ENCODE measurements at places on chromosomes 3 and 15. TPM values are rescaled to one million over a fixed set of nuclear protein-coding genes. Genes with fewer than 3 reads are reported as not detected.

Gene GOLGA8S
- 1.3 TPM for total RNA-seq

Gene CCR3
- total RNA-seq, result 1.3 TPM

Gene ALDH1A2
- total RNA-seq, result 0.62 TPM

Gene PP2D1
- not detected for total RNA-seq

Gene LTK
- 1.6 TPM for total RNA-seq

Gene RETNLB
- not detected for total RNA-seq

GRCh38 chr3:185272033-185272432 lies 18.2 kb upstream of the EHHADH start:
- no peak overlapping the region for H3K4me3 ChIP-seq
- no peaks in the 10 kb centered on the region for H3K36me3 ChIP-seq
- H3K27me3 ChIP-seq, result peaks cover 16% of the 10 kb centered on the region

DNA sequence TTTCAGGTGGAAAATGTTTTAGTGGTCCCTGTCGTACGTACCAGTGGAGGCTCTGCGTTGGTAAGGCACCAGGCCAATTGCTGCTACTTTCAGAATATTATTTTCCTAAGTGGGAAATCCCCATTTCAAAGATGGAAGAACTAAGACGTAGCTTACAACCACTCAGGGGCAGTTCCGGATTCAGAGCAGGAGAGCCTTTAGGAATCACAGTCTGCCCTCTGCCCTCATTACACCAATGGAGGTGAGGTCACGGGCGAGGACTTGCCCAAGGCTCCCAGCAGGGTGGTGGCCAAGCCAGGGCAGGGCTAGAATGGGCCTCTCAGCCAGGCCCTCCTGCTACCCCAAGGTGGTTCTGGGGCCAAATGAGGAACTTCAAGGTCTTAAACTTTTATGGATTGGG lies 72.6 kb downstream of the RASGRF1 start:
- no peaks in the 10 kb centered on the region for H3K36me3 ChIP-seq
- H3K27me3 ChIP-seq, result peaks cover 2% of the 10 kb centered on the region
- no peak overlapping the region for H3K4me3 ChIP-seq
- no peak overlapping the region for H3K27ac ChIP-seq

GRCh38 chr15:80267658-80268057 lies 15.6 kb upstream of the CTXND1 start:
- no peak overlapping the region for H3K27ac ChIP-seq
- no peaks in the 10 kb centered on the region for H3K36me3 ChIP-seq
- no peak for DNase-seq
- no peaks in the 10 kb centered on the region for H3K4me1 ChIP-seq

GRCh38 chr3:194809382-194809781 lies 123.7 kb downstream of the FAM43A start:
- H3K27me3 ChIP-seq, result peaks cover 13% of the 10 kb centered on the region
- no peak overlapping the region for H3K27ac ChIP-seq
- no peak for DNase-seq

GRCh38 chr3:146895026-146895749 lies 290.0 kb upstream of the PLSCR5 start:
- no peak overlapping the region for H3K27ac ChIP-seq
- H3K36me3 ChIP-seq, result no peaks in the 10 kb centered on the region
- H3K27me3 ChIP-seq, result no peaks in the 10 kb centered on the region
- no peak overlapping the region for H3K4me3 ChIP-seq
- H3K4me1 ChIP-seq, result no peaks in the 10 kb centered on the region
- no peak for DNase-seq

GRCh38 chr3:166191411-166191810 lies 354.2 kb upstream of the BCHE start:
- H3K27ac ChIP-seq, result no peak overlapping the region
- no peak for DNase-seq
- H3K36me3 ChIP-seq, result no peaks in the 10 kb centered on the region
- no peak overlapping the region for H3K4me3 ChIP-seq

DNA sequence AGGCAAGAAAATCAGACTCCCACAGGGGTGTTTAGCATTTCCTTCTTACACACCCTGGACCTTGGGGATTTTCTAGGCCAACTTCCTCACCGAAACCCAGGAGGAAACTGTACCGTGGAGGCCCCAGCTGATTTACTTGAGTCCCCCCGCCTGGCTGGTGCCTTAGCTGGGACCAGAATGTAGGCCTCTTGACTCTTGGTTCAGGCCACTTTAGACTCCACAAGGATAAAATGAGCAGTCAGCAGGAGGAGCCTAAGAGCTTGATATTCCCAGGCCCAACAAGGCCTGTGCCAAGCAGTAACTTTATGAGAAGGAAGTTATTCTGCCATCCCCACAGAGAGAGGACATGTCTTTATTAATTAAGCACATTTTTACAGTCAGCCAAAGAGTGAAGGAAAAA lies 4.6 kb upstream of the APBA2 start:
- H3K27me3 ChIP-seq, result no peaks in the 10 kb centered on the region
- H3K4me1 ChIP-seq, result peaks cover 5% of the 10 kb centered on the region
- no peak for DNase-seq
- H3K36me3 ChIP-seq, result no peaks in the 10 kb centered on the region
- no peak overlapping the region for H3K27ac ChIP-seq

DNA sequence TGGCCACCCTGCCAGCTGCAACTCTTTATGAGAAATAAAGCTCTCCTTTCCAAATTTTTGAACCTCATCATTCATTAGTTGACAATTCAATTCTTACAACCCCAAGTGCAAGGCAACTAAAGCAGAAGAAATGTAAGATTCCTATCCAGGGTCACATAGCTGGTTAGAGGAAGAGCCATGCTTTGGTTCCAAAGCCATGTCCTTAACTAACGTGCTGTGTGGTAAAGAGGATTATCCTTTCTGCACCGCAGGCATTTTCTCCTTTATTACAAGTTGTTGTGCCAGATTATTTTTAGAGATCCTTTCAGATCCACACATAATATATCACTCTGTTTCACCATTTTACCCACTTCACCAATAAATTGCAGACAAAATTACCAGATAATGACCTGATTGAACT lies 36.5 kb downstream of the TM4SF18 start:
- DNase-seq, result no peak
- H3K4me3 ChIP-seq, result no peak overlapping the region
- no peak overlapping the region for H3K27ac ChIP-seq
- no peaks in the 10 kb centered on the region for H3K36me3 ChIP-seq
- peaks cover 17% of the 10 kb centered on the region for H3K27me3 ChIP-seq
- H3K4me1 ChIP-seq, result peaks cover 1% of the 10 kb centered on the region

GRCh38 chr3:114706591-114707232 lies 412.9 kb downstream of the TIGIT start:
- peaks cover 4% of the 10 kb centered on the region for H3K4me1 ChIP-seq
